ENCODE measurements at places on chromosomes 3 and 15. TPM values are rescaled to one million over a fixed set of nuclear protein-coding genes. Genes with fewer than 3 reads are reported as not detected.

The DISP2 gene
- 18.0 TPM for total RNA-seq

The C3orf33 gene
- 15.9 TPM for total RNA-seq

The TMEM115 gene
- total RNA-seq, result 21.0 TPM

The CLEC3B gene
- 34.4 TPM for total RNA-seq

The TBCCD1 gene
- total RNA-seq, result 23.8 TPM

The CDHR4 gene
- total RNA-seq, result 0.23 TPM

The ERICH6 gene
- total RNA-seq, result 0.46 TPM

The DUOXA2 gene
- total RNA-seq, result not detected

The C2CD4A gene
- total RNA-seq, result under 0.01 TPM

The IQCF5 gene
- total RNA-seq, result not detected

The FBXL22 gene
- 1.4 TPM for total RNA-seq

Data from diencephalon (tissue), 1 donor.